Sigmoid colon (tissue), 7 donors: ENCODE measurements at places on chromosomes 1 and 21. TPM values are rescaled to one million over a fixed set of nuclear protein-coding genes. Genes with fewer than 3 reads are reported as not detected.

Gene SAMD11
- 4.6 TPM for total RNA-seq

Gene PRRX1
- 10.0 TPM for total RNA-seq

Gene TNFRSF1B
- 15.5 TPM for total RNA-seq

Gene ZCCHC17
- 25.0 TPM for total RNA-seq

Gene EPHA8
- total RNA-seq, result not detected

Gene KRTAP21-2
- total RNA-seq, result not detected

Gene MEGF6
- total RNA-seq, result 31.9 TPM

Gene S100A1
- 7.5 TPM for total RNA-seq

- H3K4me1 ChIP-seq, result no peaks in the 10 kb centered on the region
- no peaks in the 10 kb centered on the region for H3K36me3 ChIP-seq
- no peak for DNase-seq
- H3K27me3 ChIP-seq, result no peaks in the 10 kb centered on the region
- no peak overlapping the region for H3K4me3 ChIP-seq
Observed at GRCh38 chr1:198649232-198649967, 10.6 kb downstream of the PTPRC start.

DNA sequence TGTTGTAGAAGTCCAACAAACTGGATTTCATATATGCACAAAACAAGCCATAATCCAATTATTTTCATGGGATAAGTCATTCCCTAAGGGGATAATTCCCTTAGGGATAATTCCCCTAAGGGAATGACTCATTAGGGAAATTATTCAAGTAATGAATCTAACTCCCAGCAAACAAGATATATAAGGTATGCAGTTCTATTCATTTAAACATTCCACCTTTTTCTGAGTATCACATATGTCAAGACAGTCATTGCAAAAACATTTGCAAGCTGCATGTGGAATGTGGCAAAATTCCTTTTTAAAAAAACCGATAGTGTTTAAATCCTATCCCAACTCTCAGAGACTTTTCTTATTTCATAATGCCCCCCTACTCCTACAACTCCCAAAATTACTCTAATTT, 131.2 kb downstream of the AKT3 start:
- DNase-seq, result no peak
- H3K4me3 ChIP-seq, result no peak overlapping the region
- no peak overlapping the region for H3K27ac ChIP-seq
- H3K4me1 ChIP-seq, result peaks cover 16% of the 10 kb centered on the region

- H3K27ac ChIP-seq, result no peak overlapping the region
- no peak for DNase-seq
- no peak overlapping the region for H3K4me3 ChIP-seq
- H3K36me3 ChIP-seq, result no peaks in the 10 kb centered on the region
- H3K4me1 ChIP-seq, result peaks cover 29% of the 10 kb centered on the region
Observed at GRCh38 chr1:186149591-186149990, 225.5 kb downstream of the TPR start.

DNA sequence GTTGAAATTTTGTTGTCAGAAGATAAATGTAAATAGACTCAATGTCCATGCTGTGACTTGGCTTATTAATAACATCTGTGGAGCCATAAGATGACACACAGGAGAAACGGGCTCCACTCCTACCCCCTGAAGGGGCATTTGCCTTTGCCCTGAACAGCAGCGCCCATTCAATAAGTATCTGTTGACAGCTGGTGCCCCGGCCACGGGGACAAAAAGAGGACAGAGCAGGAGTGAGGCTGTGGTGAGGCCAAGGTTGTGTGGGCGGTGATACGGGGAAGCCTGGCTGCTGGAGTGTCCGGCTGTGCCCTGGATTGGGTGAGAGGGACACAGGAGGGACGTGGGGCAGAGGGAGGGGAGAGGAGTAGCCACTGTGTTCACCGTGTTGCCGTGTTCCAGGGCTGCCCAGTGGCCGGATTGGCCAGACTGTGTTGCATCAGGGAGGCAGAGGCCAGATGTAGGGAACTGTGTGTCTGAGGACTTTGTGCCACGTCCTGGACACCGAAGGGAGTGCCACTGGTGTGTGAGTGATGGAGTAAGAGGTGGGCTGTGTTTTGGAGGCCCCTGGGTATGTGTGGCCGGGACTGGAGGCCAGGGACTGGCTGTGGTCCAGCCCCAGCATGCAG, 15.1 kb downstream of the PRMT2 start:
- H3K4me1 ChIP-seq, result no peaks in the 10 kb centered on the region
- H3K36me3 ChIP-seq, result peaks cover 71% of the 10 kb centered on the region
- no peak for DNase-seq
- H3K4me3 ChIP-seq, result no peak overlapping the region

DNA sequence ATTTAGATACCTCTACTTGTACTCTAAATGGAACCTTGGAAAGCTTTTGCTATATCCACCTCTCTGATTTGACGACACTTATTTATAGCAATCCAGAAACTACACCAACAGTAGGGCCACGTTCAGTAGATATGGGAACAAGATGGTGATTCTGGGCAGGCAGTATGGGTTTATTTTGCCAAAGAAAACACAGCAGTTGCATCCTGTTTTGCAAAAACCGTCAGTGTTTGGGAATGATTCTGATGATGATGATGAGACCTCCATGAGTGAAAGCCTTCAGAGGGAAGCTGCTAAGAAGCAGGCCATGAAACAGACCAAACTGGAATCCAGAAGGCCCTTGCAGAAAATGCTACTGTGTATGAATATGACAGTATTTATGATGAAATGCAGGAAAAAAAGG, 41.5 kb upstream of the NEXN start:
- no peak overlapping the region for H3K4me3 ChIP-seq
- DNase-seq, result no peak
- H3K27ac ChIP-seq, result no peak overlapping the region
- H3K4me1 ChIP-seq, result no peaks in the 10 kb centered on the region

GRCh38 chr1:206921772-206922265, at the start of gene FCMR:
Gene FCMR, minus strand, starts transcription at chr1:206921941. Its CDS starts 87 bp downstream, at chr1:206921854.
- no peaks in the 10 kb centered on the region for H3K4me1 ChIP-seq
- no peak within 1 kb of the TSS for H3K4me3 ChIP-seq
- no peak for DNase-seq
- no peaks in the 10 kb centered on the region for H3K36me3 ChIP-seq

DNA sequence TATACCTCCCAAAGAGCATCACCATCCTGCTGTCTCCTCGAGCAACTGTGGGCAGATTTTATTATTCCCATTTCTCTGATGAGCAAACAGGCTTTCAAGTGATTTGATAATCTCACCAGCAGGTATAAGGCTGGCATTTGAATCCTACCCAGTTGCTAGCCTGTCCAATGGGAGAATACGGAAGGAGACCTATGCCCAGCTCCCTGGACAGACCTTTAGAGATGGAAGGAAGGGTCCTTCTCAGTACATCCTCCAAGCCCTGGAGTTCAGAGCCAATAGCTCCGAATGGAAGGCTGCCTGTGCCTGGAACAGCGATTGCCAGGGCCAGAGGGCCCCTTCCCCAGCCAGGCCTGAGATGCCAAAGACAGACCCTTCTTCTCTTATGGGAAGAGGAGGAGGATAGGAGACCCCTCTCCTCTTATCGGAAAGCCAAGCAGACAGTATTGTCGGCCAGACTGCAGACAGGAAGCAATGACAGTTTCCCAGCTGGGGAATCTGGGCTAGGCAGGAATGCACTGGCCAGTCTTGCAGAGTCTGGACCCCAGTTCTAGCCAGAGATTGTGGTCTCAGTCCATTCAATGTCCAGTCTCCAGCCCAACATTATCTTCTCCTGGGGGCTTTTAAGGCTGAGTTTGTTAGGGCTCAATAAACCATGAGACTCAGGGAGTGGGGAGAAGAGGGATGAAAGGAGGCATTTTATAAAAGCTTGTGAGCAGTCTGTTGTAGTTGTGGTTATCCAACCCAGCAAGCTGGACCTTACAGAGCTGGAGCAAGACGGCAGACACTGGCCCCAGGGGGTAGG, 2.0 kb downstream of the IFFO2 start:
- no peaks in the 10 kb centered on the region for H3K27me3 ChIP-seq
- no peaks in the 10 kb centered on the region for H3K36me3 ChIP-seq
- DNase-seq, result no peak

GRCh38 chr1:160550572-160551034, 27.5 kb upstream of the SLAMF6 start:
- DNase-seq, result no peak
- H3K4me3 ChIP-seq, result no peak overlapping the region
- H3K27ac ChIP-seq, result no peak overlapping the region
- no peaks in the 10 kb centered on the region for H3K27me3 ChIP-seq

- H3K4me1 ChIP-seq, result no peaks in the 10 kb centered on the region
- peak overlapping the region; percentile 37 for H3K27ac ChIP-seq
Observed at GRCh38 chr1:166145499-166145898, 21.3 kb downstream of the FAM78B start.

DNA sequence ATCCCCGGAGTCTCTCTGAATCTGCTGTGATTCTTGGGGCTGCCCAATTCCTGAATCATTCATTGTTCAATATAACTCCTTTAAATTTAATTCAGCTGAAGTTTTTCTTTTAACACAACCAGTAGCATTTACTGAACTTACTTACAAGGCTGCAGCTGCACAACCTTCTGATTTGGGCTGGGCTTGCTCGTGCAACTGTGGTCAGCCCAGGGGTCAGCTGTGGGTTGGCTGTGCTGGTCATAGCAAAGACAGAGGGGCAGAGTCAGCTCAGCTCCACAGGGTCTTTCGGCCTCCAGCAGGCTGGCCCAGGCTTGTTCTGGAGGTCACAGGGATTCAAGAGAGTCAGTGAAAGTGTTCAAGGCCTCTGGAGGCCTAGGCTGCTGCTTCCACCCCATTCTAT, 186.1 kb downstream of the MATN1 start:
- no peaks in the 10 kb centered on the region for H3K27me3 ChIP-seq
- no peak for DNase-seq
- no peak overlapping the region for H3K27ac ChIP-seq
- H3K4me3 ChIP-seq, result no peak overlapping the region
- no peaks in the 10 kb centered on the region for H3K36me3 ChIP-seq

DNA sequence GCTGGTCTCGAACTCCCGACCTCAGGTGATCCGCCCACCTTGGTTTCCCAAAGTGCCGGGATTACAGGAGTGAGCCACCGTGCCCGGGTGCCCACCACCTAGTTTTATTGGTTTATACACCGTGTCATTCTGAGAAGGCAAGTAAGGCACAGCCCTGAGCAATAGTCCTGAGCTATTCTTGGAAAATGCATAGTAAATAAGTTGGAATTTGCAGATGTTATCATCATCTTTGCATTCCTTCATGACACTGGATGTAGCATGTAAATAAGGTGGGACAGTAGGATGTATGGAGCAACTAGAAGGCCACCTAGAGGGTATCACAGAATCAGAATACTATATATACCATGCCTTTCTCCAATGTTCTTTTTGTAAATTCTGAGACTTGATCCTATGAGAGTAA, 11.0 kb downstream of the TOR1AIP2 start:
- DNase-seq, result no peak
- no peak overlapping the region for H3K4me3 ChIP-seq
- H3K4me1 ChIP-seq, result peaks cover 14% of the 10 kb centered on the region

DNA sequence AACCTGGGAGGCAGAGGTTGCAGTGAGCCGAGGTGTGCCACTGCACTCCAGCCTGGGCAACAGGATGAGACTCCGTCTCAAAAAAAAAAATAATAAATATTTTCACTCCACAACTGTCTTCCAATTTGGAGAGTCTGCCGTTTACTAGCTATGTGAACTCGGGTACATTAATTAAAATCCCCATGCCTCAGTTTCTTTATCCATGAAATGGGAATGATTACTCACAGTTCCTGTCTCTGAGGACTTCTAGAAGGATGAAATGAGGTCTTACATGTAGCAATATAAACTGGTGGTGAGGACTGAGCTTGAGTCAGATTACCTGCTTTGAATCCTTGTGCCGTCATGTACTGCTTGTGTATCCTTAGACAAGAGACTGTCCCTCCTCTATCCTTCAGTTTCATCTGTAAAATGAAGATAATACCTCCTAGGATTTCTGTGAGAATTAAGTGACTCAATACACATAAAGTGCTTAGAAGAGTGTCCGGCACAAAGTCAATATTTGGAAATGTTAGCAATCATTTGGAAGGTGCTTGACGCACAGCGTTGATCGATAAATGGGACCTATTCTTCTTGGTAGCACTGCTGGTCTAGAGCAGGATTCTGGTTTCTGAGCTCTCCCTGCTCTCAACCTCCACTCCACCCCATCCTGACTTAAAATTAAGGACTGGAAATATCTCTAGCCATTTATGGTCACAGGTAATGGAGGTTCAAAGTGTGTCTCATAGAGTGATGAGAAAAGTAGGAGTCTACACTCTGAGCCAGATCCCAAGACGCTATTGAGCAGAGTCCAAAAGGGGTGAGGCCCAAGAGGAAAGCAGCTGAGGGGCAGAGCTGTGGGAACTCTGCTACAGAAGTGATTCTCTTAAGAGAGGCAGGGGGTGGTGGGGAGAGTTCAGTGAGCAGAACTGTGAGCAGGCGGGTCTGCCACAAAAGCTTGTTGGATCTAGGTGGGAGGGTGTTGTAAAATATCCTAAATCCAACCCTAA, 11.6 kb upstream of the DDI2 start:
- H3K27ac ChIP-seq, result no peak overlapping the region
- no peak for DNase-seq
- no peaks in the 10 kb centered on the region for H3K36me3 ChIP-seq

DNA sequence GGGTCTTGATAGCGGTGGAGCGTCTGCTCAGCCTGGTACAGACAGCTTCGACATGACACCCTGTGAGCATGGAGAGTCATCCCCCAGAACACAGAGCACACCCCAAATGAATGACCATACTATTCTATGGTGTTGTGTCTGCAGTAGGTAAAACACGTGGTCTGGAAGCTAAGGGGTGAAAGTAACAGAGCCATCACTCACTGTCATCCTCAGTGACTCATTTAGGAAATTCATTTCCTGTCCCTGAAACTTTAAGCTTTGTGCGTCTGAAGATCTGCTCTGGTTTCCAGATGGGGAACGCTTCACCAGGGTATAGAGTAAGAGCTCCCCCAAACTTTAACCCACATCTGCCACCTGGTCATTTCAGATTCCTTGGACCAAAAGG, 94.8 kb upstream of the DISP3 start:
- no peaks in the 10 kb centered on the region for H3K4me1 ChIP-seq
- no peak overlapping the region for H3K4me3 ChIP-seq
- DNase-seq, result no peak

- peak overlapping the region; percentile 84 for H3K27ac ChIP-seq
- H3K4me3 ChIP-seq, result peak overlapping the region; percentile 29
Observed at GRCh38 chr1:61184714-61185106, 102.3 kb downstream of the NFIA start.

GRCh38 chr1:75725861-75726361, 1.4 kb downstream of the ACADM start:
- DNase-seq, result no peak
- H3K27me3 ChIP-seq, result no peaks in the 10 kb centered on the region
- H3K4me3 ChIP-seq, result no peak overlapping the region
- H3K36me3 ChIP-seq, result no peaks in the 10 kb centered on the region
- no peaks in the 10 kb centered on the region for H3K4me1 ChIP-seq

DNA sequence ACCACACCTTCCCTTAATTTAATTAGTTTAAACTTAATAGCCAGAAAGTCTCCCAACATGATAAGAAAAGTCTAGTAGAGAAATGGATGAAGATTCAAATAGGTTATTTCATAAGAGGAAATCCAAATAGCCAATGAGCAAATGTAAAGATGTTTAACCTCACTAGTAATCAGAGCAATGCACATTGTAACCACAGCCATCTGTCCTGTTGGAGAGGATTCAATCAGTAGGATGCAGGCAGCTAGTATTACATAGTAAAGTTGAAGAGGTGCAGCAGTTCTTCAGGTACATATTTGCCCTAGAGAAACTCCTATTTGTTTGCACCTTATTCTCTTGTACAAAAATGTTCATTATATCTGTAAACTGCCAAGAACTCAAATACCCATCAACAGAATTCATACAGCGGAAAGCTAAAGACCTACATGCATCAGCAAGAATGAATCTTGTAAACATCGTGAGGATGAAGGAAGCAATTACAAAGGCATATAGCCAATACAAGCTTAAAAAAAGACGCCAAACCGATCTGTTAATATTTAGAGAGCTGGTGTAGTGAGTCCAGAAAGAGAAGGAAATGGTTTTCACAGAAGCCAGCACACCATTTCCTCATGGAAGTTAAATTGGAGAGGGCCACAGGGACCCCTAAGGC, 27.9 kb downstream of the DIP2A start:
- H3K27me3 ChIP-seq, result no peaks in the 10 kb centered on the region
- H3K4me3 ChIP-seq, result no peak overlapping the region
- no peak for DNase-seq
- no peak overlapping the region for H3K27ac ChIP-seq
